ENCODE measurements at places on chromosomes 7 and 10. TPM values are rescaled to one million over a fixed set of nuclear protein-coding genes. Genes with fewer than 3 reads are reported as not detected.

Gene TMEM225B
- total RNA-seq: 1.9 TPM

Gene CCL24
- total RNA-seq: not detected

Gene PRF1
- 1.4 TPM for total RNA-seq

Gene PTPN20
- 5.8 TPM for total RNA-seq

Gene TFPI2
- 3.2 TPM for total RNA-seq

Gene OR9A2
- not detected for total RNA-seq

Gene KIAA1217
- total RNA-seq: 99.5 TPM

Gene PNLIPRP3
- 0.46 TPM for total RNA-seq

Gene UNC5B
- 3.9 TPM for total RNA-seq

Gene LEP
- not detected for total RNA-seq
